ENCODE measurements at places on chromosomes 13 and 19. TPM values are rescaled to one million over a fixed set of nuclear protein-coding genes. Genes with fewer than 3 reads are reported as not detected.

Gene DACT3
- polyA plus RNA-seq: 13.0 TPM

Gene C5AR1
- 2.9 TPM for polyA plus RNA-seq

Gene SWSAP1
- 1.3 TPM for polyA plus RNA-seq

Gene TSHZ3
- polyA plus RNA-seq: 17.6 TPM

Gene CEACAM16
- 1.0 TPM for polyA plus RNA-seq

Gene CSNK1A1L
- not detected for polyA plus RNA-seq

Gene CADM4
- 7.8 TPM for polyA plus RNA-seq

Gene HOMER3
- polyA plus RNA-seq: 80.1 TPM

Gene IGLON5
- 0.08 TPM for polyA plus RNA-seq

Gene NLRP5
- polyA plus RNA-seq: not detected

Gene SMAD9
- polyA plus RNA-seq: 17.2 TPM

Gene HRC
- 187 TPM for polyA plus RNA-seq

Gene OR10H1
- polyA plus RNA-seq: not detected

Gene ANO8
- 8.4 TPM for polyA plus RNA-seq

Gene CCDC61
- polyA plus RNA-seq: 9.0 TPM

Gene CEACAM5
- polyA plus RNA-seq: not detected

Gene SLC25A41
- polyA plus RNA-seq: 0.41 TPM

Gene CGB2
- not detected for polyA plus RNA-seq

Gene ZNF283
- 8.3 TPM for polyA plus RNA-seq

Gene KLF1
- polyA plus RNA-seq: 0.88 TPM

Gene FOXO1
- 17.6 TPM for polyA plus RNA-seq

Gene TMEM86B
- polyA plus RNA-seq: 2.6 TPM

Gene TLE2
- polyA plus RNA-seq: 30.8 TPM

Gene BRCA2
- polyA plus RNA-seq: 3.0 TPM

Gene IER2
- 58.5 TPM for polyA plus RNA-seq

Gene URAD
- polyA plus RNA-seq: not detected

Gene CGB1
- not detected for polyA plus RNA-seq

Gene ZSCAN4
- polyA plus RNA-seq: not detected

Gene ZNF440
- polyA plus RNA-seq: 6.4 TPM

Gene PRR19
- polyA plus RNA-seq: 0.53 TPM

Gene ZNF534
- polyA plus RNA-seq: 0.75 TPM

Gene TSSK6
- 1.2 TPM for polyA plus RNA-seq

Gene COG6
- 12.5 TPM for polyA plus RNA-seq

Gene IGFL1
- not detected for polyA plus RNA-seq

Gene CEBPA
- 10.9 TPM for polyA plus RNA-seq

Gene CTXN1
- 2.6 TPM for polyA plus RNA-seq

Gene RDH8
- not detected for polyA plus RNA-seq

Gene TEX26
- polyA plus RNA-seq: not detected

Gene C1QTNF9B
- polyA plus RNA-seq: 2.5 TPM

Gene KPTN
- 8.3 TPM for polyA plus RNA-seq

Gene GTF2F1
- 76.4 TPM for polyA plus RNA-seq

Gene KLK5
- not detected for polyA plus RNA-seq

Gene FAAP24
- 1.3 TPM for polyA plus RNA-seq

Gene ZNF83
- polyA plus RNA-seq: 62.9 TPM

Gene FSTL3
- 17.9 TPM for polyA plus RNA-seq

Gene ZNF814
- polyA plus RNA-seq: 25.0 TPM

Gene KRTDAP
- polyA plus RNA-seq: 6.6 TPM

Gene IGFLR1
- 6.2 TPM for polyA plus RNA-seq

Gene ADPRHL1
- 263 TPM for polyA plus RNA-seq

Gene TTYH1
- polyA plus RNA-seq: 3.2 TPM

Gene LAIR1
- polyA plus RNA-seq: 10.0 TPM

Gene BST2
- 11.4 TPM for polyA plus RNA-seq

Gene SIGLEC5
- 0.35 TPM for polyA plus RNA-seq

Gene ZNF99
- 0.23 TPM for polyA plus RNA-seq

Gene ZNF793
- polyA plus RNA-seq: 12.6 TPM

Gene MCEMP1
- polyA plus RNA-seq: 0.25 TPM

Gene CNFN
- not detected for polyA plus RNA-seq

Gene DPF1
- polyA plus RNA-seq: 2.4 TPM

Gene ETV2
- polyA plus RNA-seq: 3.4 TPM

Data from hindlimb muscle (tissue), 1 donor.